ENCODE measurements at places on chromosomes 11 and 22.

DNA sequence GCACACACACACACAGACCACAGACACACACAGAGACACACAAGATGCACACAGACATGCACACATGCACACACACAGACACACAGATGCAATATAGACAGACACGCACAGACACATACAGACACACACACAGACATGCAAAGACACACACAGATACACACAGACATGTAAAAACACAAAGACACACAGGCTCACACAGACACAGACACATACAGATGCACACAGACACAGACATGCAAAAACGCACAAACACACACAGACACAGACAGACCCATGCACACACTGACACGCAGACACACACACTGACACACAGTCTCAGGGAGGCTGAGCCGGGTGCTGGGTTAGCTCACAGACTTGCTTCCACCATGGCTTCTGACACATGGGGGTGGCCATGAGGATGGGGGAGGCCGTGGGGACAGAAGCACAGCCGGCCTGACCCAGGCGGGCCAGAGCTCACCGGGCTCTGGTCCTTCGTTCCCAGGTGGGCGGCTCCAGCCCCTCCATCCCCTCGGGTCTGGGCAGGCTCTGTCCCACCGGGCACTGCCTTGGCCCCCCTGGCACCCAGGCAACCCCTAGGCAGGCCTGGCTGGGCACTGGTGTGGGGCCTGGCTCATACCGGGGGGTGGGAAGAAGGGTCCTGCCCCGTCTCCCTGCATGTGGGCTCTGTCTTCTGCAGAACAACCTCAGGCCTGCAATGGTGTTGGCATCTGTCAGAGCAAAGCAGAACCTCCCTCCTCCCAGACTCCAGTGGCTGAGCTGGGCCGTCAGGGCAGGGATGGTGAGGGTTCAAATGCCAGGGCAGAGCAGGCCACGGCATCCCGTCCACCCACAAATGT, 1489.5 kb downstream of the BRD1 start:
- no peak for DNase-seq

DNA sequence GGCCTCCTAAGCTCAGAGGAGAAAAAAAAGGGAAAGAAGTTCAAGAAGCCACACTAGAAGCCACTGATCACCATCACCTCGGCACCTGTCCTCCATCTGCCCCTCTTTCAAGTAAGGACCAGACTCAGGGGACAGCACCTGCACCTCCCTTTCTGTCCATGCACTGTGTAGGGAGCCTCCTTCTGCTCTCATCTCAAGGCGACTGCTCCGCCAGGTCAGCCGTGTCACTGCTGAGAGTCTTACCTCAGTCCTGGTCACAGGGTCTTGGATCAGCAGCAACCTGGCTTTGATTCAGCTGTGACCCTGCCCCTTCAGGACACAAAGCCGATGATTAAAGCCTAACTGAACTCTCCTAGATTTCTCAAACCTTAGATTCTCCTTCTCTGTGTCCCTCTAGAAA, 101.5 kb downstream of the ZNF280B start:
- no peak for DNase-seq

GRCh38 chr11:87878373-87878825, 296.8 kb downstream of the RAB38 start:
- DNase-seq = no peak

- DNase-seq = no peak
Observed at GRCh38 chr11:32121012-32121411, 30.1 kb downstream of the RCN1 start.

DNA sequence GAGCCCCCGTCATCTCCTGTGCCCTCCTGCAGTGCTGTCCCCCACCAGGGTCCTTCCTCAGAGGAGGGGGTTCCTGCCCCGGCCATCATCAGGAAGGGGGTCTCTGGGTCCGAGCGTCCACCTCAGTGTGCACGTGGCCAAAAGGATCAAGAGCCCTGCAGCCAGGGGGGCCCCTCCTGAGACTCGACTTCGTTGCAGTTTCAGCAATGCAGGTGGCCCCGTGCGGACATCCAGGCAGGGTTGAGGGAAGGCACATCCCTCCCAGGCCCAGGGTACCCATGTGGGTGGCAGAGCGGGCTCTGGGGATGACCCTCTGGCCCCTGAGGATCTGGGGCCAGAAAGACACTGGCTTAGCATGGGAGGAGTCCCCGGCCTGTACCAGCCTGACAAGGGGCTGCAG, 41.3 kb downstream of the LRP5 start:
- no peak for DNase-seq

DNA sequence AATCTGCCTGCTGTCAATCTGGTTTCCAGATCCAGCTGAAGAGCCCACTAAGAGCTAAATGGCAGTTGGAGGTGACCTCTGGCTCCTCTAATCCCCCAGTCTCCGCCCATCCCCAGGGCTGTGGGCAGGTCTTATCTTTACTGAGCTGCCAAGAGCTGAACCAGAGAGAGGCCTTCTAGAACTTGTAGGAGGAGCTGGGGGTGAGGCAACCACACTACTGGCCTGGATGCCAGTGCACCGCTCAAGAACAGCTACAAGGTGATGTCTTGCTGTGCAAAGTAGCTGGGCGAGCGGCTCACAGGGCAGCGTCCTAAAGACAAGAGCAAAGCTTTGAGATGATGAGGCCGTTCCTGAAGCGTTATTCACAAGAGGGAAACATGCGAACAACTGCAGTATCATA, 374.6 kb downstream of the CTTN start:
- no peak for DNase-seq

DNA sequence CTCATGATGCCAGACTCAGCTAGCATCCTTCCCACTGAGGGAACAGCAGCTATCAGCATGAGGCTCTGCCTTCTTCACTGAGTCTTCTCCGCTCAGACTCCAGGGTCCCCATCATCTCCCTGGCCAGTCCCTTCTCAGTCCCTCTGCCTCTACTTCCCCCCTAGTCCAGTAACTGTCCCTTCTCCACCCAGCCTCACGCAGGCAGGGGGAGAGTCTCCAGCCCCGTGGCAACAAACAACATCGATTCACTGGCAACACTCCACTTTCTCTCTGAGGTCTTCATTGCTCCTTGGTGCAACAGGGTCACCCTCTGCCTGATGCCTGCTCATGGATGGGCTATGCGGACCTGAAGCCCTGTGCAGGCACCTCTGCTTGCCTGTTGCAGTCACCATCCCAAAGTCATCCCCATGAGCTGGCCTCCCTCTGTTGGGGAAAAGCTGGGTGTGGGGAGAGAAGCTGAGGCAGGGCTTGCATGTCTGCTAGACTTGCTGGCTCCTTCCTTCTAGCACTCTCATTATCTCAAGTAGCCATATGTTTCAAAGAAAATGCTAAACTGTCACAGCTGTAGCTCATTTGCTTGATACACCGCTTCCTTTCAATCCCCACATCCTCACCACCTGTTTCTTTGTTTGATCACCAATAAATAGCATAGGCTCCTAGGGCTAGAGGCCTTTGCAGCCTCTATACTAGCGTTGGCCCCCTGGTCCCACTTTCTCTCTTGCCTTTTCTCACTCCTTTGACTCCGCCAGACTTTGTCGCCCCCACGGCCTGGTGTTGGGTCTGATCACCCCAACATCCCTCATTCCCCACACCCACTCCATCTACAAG, 4.3 kb upstream of the BCR start:
- no peak for DNase-seq

Measured in lower leg skin (tissue), 4 donors.